ENCODE measurements at places on chromosomes 11 and 22.

GRCh38 chr22:32339190-32340012 is 18.3 kb upstream of the RFPL3 start:
- no peak for DNase-seq

DNA sequence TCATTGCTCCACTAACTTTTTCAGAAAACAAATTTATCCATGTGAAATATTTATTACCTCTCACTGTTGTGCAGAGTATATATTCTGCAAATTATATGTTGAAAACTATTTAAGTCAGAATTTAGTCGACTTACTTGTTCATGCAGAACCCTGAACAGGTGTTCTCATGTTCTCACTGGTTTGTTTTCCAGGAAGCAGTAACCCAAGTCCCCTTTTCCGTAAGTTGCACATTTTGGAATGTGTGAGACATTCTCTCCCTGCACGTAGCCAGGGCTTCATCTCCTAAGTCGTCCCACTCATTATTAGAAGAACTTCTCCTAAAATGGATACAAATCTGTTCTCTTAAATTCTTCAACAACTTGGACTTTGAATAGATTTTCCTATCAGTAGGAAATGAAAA is 524.9 kb downstream of the CNTN5 start:
- no peak for DNase-seq

DNA sequence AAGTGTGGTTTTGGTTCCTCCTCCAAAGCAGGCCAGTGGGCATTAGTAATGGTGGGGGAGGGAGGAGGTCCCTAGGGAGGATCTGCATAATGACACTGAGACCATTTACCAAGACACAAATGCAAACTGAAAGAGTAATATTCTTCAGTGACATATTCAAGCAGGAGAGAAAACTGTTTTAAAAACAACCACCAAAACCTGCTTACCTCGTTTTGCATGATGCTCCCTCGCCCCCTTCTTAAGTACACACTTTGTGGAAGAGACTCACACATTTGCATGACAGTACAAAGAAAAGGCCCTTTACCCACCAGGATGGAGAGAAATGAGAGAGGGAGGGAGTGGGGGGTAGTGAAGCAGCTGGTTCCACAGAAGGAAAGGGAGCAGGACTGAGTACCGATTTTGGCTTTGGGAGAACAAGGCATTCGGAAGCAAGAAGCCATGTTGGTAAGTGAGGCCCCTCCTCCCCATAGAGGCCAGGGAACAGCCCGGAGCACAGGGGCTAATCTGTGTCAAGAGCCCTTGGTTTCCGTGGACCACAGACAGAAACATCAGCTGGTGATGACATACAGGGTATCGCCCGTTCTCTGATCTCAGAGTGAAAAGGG is 13.0 kb upstream of the OPCML start:
- DNase-seq, result no peak

GRCh38 chr11:119107538-119108145 is 498 bp downstream of the C2CD2L start:
- DNase-seq, result peak; percentile 36

DNA sequence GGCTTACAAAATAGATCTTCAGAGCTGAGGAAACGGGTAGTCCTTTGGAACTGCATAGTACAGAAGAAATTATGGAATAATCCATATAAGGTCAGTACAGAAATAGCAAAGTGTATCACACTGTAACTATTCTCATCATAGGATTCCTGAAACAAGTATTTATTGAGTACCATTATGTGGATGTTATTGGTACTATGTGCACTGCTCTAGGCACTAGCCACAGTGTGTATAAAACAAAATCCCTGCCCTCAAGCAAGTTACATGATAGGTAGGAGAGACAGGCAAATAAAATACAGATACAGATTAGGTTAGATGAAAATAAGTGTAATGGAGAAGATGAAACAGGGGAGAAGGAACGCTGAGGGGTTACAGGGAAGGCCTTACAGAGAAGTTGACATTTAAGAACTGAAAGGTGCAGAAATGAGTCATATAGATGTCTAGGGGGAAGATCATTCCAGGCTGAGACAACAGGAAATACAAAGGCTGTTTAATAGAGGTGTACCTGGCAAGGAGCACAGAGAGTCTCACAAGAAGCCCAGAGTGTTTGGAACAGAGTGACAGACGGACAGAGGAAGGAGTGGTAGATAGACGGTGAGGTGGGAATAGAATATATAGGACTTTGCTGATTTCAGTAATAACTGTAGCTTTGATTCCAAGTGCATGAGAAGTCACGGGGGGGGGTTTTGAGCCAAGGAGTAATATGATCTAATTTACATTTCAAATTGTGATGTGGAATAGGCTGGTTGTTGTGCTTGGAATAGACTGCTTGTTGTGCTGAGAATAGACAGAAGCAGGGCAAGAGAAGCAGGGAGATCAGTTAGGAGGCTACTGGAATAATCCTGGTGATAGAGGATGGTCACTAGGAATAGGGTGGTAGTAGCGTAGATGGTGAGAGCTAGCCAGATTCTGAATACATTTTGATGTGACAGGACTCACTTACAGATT is 13.7 kb downstream of the RNF141 start:
- DNase-seq, result no peak

- no peak for DNase-seq
Observed at GRCh38 chr11:10487002-10487647, 32.1 kb downstream of the AMPD3 start.

GRCh38 chr11:124463990-124464389 is 18.5 kb upstream of the OR8B8 start:
- no peak for DNase-seq

DNA sequence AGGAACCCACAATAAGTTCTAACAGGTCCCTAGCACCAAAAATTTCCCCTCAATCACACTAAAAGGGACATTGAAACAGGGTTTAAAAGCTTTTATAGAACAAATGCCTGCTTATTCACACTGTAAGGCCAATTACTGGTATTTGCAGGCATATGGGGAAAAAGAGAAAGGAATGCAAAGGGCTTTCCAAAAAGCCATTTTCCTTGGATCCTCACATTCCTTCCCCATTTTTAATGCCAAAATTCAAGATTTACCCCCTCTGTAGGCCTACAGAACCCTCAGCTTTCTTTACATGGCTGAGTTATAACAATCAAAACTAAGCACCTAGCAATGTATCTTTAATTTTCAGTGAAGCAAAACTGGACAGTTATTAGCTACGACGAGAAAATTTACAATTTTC is 102.0 kb downstream of the SBF2 start:
- DNase-seq, result no peak

DNA sequence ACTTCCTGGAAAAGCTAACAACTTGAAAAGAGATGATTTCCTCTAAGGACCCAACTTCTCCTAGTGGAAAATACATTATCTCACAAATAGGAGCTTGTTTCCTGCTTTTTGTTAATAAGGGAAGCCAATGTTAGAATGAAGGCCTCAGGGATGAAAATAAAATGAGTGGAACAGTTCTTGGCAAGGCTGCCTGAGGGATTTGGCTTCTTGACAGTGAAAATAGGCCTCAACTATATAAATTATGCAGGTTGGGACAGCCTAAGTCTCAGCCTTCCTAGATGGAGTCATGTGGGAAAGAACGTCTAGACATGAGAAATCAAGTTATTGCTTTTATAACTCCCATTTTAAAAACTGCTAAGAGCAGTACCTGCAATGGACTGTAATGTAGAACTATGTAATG is 92.8 kb upstream of the FIBIN start:
- DNase-seq, result no peak

GRCh38 chr11:1549338-1550330 is 22.4 kb downstream of the DUSP8 start:
- DNase-seq, result no peak

GRCh38 chr11:65427691-65428577 is 5.3 kb downstream of the NEAT1 start:
- peak; percentile 74 for DNase-seq

GRCh38 chr11:20854215-20854955 is 185.0 kb downstream of the NELL1 start:
- DNase-seq, result no peak

- no peak for DNase-seq
Observed at GRCh38 chr22:41745968-41746367, 46.7 kb downstream of the MEI1 start.

GRCh38 chr11:124514131-124514530 is 29.3 kb downstream of the OR8B12 start:
- DNase-seq, result no peak

DNA sequence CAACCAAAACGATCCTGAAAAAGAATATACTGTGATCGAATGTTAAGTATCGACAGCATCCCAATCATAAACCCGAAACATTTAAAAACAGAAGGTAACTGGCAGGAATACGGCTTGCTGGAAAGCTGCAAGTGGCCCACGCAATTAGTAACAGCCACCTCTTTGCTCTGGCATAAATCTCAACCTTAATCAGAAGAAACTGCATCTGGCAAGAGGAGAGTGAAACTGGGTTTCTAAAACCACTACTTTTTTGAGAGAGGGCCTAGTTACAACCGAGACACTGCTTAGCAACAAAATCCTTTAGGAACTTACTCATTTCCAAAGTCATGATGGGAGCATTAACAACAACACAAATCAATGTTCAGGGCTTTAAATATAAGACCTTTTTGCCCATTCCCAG is 7.9 kb downstream of the NCAPD3 start:
- DNase-seq, result no peak

- no peak for DNase-seq
Observed at GRCh38 chr11:12735262-12735661, 61.0 kb downstream of the TEAD1 start.

GRCh38 chr11:75691804-75692203 is 23.0 kb upstream of the MAP6 start:
- no peak for DNase-seq

DNA sequence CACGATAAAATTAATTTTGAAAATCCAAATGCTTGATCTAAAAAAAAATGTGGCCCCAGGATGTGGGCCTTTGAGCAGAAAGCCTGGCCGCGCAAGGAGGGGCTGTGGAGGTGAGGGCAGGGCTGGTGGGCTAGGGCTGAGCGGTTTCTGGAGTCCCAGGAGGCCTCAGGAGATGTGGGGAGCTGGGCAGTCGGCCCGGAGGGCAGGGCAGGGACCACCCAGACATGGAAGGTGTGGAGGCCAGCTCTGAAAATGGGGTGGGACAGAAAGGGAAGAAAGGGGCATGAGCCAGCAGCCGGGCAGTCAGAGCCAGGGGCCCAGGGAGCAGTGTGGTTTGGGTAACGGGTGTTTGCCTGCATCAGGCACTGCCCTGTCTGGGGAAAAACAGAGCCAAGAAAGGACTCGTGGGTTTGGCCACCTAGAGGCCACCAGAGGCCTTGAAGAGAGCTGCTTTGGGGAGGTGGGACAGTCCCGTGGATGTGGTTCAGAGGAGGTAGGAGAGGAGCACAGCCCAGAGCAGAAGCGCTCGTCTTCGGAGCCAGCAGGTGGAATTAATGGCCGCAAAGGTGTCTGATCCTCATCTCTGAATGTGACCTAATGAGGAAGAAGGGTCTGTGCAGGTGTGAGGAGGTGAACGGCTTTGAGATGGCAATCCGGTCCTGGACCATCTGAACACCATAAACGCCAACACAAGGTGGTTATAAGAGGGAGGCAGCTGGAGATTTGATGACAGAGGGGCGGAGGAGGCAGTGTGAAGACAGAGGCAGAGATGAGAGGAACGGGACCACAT is 50.2 kb downstream of the IGF2 start:
- DNase-seq, result peak; percentile 37

GRCh38 chr11:33713151-33713855 is 12.7 kb upstream of the C11orf91 start:
- no peak for DNase-seq

- no peak for DNase-seq
Observed at GRCh38 chr11:63890368-63890767, 26.6 kb downstream of the RCOR2 start.

DNA sequence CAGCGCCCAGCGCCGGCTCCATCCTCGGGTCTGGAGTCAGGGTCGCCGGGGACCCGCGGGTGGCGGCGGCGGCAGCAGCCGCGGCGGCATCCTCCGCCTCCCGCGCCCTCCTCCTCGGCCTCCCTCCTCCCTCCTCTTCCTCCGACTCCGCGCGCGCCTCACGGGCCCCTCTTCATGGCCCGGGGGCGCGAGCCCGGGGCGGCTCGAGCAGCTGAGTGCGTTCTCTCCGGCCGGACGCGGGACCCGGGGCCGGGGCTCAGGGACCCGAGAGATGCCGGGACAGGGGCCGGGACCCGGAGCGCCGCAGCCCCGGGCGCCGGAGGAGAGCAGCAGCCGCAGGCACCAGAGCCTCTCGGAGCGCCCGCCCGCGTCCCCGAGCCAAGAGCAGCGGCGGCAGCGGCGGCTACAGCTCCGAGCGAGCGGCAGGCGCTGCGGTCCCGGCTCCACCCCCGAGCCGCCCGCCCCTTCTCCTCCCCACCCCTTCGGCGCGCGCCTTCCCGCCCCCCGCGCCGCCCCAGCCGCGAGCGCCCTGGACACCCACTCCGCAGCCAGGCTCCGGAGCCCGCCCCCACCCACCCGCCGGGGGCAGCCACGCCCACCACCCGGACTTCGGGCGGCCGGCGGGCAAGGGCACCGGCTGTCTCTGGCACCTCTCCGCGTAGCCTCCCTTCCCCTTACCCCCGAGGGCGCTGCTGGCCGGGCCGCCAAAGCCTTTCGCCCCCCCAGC is at the start of gene CHST1:
TSS of gene CHST1 (minus strand) at position 417 of the 727 bp plus-strand sequence. CDS start 14,699 bp downstream, outside the sequence.
- DNase-seq, result peak; percentile 56

DNA sequence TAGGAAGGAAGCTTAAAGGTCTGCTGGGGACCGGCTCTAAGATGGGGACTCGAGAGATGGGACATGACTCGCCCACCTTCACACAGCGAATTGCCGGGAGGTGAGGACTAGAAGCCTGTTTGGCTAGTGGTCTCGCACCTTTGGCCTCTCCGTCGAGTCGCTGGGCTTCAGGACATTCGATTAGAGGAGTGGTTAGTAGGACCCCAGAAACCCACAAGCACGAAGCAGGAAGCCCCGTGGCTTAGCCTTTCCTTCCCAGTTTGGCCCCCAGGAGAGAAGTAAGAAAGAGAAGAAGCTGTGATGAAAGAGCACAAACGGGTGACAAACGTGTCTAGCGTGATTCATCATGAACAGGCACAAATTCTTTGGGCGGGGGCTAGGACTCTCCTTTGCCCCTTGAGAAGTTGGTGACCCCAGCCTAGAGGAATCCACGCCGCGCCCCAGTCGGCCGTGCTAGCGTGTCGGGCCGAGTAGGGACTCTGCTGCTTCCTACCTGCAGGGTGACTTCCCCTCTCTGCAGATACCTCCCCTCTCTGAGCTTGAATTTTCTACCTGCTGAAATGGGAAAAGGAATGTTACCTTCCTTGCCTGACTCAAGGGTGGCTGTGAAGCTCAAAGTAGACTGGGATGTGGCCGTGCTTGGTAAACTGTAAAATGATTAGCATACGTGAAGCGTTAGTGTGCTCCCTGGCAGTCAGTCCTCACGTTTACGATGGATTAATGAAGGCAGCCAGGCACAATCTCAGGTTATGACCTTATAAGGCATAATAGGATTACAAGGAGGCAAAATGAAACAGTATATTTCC is 1.1 kb upstream of the ADM start:
- DNase-seq, result peak; percentile 53

- peak; percentile 49 for DNase-seq
Observed at GRCh38 chr11:65439331-65440181, 17.0 kb downstream of the NEAT1 start.

DNA sequence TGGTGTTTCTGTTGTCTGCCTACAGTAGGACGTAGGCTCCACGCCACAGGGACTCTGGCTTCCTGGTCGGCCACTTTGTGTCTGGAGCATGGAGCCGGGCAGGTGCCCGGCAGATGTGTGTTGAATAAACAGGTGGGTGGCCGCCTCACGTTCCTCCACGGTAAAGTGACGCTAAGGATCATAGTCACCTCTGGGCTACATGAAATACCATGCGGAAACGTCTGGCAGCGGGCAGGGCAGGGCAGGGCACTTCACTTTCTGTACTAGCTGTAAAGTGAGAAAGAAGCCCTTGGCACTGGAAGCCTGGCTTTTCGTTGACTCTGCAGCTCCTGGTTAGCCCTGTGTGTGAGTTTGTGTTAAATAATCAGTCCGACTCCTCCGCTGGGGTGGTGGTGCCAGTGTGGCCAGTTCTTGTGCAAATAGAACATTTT is 52.4 kb downstream of the MCM5 start:
- DNase-seq, result no peak

GRCh38 chr11:1573077-1573902 is 1.2 kb upstream of the DUSP8 start:
- peak; percentile 58 for DNase-seq
